ENCODE measurements at places on chromosomes 11 and 22. TPM values are rescaled to one million over a fixed set of nuclear protein-coding genes. Genes with fewer than 3 reads are reported as not detected.

DNA sequence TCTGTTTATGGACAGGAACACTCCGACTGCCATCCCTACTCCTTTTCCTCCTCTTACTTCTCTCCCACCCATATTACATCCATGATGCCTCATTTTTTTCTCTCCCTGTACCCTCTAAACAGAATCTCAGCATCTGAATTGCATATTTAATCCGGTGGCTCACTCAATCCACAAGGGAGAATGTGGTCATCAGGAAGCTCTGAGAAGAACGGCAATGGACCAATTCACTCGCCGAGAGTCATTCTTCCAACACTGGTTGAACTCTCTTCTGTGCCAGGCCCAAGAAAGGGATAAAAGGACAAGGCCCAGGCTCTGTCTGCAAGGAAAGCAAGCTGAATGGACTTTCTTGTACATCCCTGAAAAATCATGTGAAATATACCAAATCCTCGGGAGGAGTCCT lies 15.9 kb downstream of the MAP6 start:
- no peaks in the 10 kb centered on the region for H3K4me1 ChIP-seq
- no peak overlapping the region for H3K27ac ChIP-seq
- H3K27me3 ChIP-seq: no peaks in the 10 kb centered on the region
- H3K36me3 ChIP-seq: no peaks in the 10 kb centered on the region
- DNase-seq: no peak

GRCh38 chr11:88359114-88359513 lies 21.6 kb upstream of the CTSC start:
- H3K27ac ChIP-seq: no peak overlapping the region
- H3K4me3 ChIP-seq: no peak overlapping the region
- no peaks in the 10 kb centered on the region for H3K27me3 ChIP-seq
- H3K36me3 ChIP-seq: no peaks in the 10 kb centered on the region
- H3K4me1 ChIP-seq: no peaks in the 10 kb centered on the region
- no peak for DNase-seq

DNA sequence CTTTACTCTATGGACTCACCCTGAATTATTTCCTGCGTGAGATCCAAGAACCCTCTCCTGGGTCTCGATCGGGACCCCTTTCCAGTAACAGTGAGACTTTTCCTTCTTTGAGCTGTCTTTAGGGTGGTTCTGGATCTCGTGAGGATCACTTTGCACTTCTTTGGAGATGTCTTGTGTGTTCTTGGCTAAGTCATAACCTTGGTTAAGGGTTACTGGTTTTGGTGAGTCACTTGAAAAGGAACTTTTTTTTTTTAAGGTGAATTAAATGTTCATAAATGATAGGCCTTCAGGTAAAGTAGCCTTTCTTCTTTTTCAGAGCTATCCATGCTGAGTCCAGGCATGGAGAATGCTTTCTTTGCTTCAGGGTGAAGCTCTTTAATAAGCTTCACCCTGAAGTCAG lies 19.4 kb upstream of the GSTP1 start:
- H3K27ac ChIP-seq: no peak overlapping the region
- H3K36me3 ChIP-seq: no peaks in the 10 kb centered on the region
- DNase-seq: no peak
- peaks cover 5% of the 10 kb centered on the region for H3K4me1 ChIP-seq

GRCh38 chr22:37909766-37910165 lies 3.7 kb downstream of the MICALL1 start:
- H3K4me1 ChIP-seq: peaks cover 12% of the 10 kb centered on the region
- no peak for DNase-seq
- H3K27me3 ChIP-seq: no peaks in the 10 kb centered on the region
- no peak overlapping the region for H3K4me3 ChIP-seq
- H3K27ac ChIP-seq: no peak overlapping the region
- H3K36me3 ChIP-seq: no peaks in the 10 kb centered on the region

DNA sequence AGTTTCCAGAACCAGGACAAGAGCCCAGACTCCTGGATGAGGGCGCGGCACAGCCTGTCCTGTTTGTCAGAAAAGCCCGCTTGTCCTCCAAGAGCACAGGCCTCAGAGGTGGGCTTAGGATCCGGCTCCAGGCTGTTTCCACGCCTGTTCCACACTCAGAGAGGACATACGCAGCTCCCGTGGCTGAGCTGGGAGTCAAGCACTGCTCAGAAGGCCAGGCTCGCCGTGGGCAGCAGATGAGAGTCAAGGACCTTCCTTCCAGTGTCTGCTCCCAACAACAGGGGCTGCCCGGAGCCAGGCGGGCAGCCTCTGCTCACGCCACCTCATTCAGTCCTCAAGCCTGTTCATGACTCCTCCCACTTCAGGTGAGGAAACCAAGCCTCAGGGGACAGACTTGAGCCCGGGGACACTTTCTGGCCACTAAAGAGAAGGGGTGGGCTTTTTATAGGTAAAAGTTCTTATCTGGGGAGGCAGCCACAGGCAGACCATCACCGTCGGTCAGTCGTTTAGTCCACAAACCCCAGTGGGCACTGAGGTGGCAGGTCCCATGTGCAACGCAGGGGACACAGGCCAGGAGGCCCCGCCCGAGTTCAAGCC lies 3.8 kb downstream of the CYB5R3 start:
- peaks cover 50% of the 10 kb centered on the region for H3K4me1 ChIP-seq
- H3K36me3 ChIP-seq: no peaks in the 10 kb centered on the region
- H3K4me3 ChIP-seq: peak overlapping the region; percentile 26
- H3K27ac ChIP-seq: peak overlapping the region; percentile 93

DNA sequence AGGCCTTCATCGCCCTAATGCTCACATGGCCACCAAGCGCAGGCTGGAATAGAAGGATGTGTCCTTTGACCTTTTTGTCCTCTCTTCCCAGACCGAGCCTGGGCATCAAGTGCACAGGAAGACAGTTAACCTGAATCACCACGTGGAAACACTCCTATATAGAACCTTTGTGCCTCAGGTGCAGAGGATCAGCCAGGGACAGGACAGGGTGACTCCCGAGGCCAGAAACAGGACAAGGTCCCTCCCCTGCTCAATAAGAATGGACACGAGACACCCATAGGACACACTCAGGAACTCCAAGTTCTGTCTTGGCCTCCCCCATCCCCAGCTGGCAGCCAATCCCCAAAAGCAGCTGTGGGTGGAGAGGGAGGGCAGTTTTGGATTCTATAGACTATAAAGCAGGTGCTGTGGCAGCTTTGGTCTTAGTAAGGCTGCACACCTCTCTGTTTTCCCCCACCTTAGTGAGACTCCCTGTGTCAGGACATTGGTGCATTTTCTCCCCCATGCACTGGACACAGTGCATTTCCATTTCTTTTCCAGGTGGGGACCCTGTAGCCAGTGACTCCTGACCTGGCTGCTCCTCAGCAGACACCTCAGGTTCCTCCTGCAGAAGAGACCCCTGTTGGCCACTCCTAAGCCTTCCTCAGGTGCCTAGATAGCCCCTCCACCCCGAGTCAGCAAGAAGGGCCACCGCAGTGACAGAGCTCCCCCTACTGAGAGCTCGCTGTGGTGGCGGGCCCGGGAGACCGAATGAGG lies 43.6 kb upstream of the POU2AF1 start:
- no peak overlapping the region for H3K4me3 ChIP-seq
- H3K27ac ChIP-seq: no peak overlapping the region
- peaks cover 18% of the 10 kb centered on the region for H3K4me1 ChIP-seq
- H3K27me3 ChIP-seq: no peaks in the 10 kb centered on the region
- H3K36me3 ChIP-seq: no peaks in the 10 kb centered on the region

- no peak for DNase-seq
- H3K27me3 ChIP-seq: no peaks in the 10 kb centered on the region
- H3K4me1 ChIP-seq: no peaks in the 10 kb centered on the region
- H3K27ac ChIP-seq: no peak overlapping the region
- no peaks in the 10 kb centered on the region for H3K36me3 ChIP-seq
- no peak overlapping the region for H3K4me3 ChIP-seq
Observed at GRCh38 chr22:42160830-42161696, 30.5 kb upstream of the CYP2D6 start.

GRCh38 chr11:36313750-36314433 lies 17.8 kb downstream of the PRR5L start:
- no peaks in the 10 kb centered on the region for H3K27me3 ChIP-seq
- no peak overlapping the region for H3K4me3 ChIP-seq
- H3K27ac ChIP-seq: no peak overlapping the region

Gene DKK3
- 35.5 TPM for total RNA-seq

Gene PATE4
- total RNA-seq: not detected
